ENCODE measurements at places on chromosomes 6 and 20.

DNA sequence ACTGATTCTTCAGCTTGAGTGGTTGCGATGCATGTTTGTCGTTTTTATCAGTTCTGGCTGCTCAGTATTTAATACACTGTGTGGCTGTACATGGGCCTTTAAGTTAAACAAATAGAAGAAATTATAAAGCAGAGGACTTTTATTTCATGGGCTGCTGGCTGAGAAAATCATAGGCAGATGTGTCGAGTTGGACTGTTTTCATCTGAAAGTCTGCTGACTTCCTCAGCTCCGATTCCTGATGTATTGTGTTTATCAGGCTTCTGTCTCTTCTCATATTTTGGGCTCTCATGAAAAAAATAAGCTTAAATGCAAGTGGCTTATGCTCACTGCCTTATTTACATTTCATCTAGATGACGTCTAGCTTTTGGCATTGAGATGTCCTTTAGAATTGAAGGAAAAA lies 129.5 kb upstream of the GGTLC1 start:
- DNase-seq: no peak

- DNase-seq: no peak
Observed at GRCh38 chr6:79608334-79609224, 22.6 kb upstream of the SH3BGRL2 start.

DNA sequence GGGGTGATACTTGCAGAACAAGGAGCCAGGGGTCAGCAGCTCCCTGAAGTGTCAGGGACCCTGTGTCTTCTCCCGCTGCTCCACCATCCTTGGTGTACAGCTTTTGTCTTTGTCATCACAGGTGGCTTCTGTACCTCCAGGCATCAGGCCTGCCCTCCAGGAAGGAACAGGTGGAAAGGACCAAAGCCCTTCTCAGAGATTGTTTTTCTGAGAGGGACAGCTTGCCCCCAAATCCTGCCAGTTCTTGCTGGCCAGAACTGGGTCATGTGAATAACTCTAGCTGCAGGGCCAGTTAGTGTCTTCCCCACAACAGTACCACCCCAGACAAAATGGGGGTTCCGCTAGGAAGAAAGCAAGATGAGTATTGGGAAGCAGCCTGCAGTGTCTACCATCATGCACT lies 31.4 kb downstream of the SNPH start:
- DNase-seq: no peak

DNA sequence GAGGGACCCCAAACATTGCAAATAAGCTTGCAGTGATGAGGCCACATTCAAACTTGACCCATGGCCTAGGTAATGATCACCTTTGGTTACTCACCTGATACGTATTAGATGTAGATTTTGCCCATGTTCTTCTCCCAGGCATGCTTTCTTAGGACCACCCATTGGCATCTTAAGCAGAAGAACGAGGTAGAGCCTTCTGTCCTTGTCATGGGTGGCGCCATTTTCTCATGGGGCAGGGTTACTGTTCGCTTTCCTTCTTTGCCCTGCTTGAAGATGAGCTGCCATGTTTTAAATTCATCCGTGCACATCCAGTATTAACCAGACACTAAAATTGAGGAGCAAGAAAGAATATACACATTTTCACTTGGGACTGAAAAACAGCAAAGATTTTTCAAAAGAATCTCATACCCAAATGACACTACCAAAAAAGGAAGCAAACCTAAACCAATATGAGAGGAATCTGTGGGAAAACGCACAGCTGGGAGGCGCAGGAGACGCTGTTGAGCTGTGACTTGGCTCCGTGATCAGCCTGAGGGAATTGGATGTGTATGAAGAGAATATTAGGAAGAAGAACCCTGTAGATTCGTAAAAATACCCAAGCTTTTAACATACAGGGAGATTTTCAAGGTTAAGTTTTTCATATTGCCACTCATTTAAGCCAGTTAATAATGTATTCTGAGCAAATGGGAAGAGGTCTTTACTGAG lies 36.6 kb downstream of the GMPR start:
- DNase-seq: no peak

GRCh38 chr6:40988634-40989033 lies 50.4 kb downstream of the UNC5CL start:
- no peak for DNase-seq

GRCh38 chr20:57598060-57598459 lies 22.2 kb downstream of the ZBP1 start:
- no peak for DNase-seq

GRCh38 chr20:10430000-10430466 lies 4.0 kb downstream of the MKKS start:
- no peak for DNase-seq

- no peak for DNase-seq
Observed at GRCh38 chr6:125733516-125734300, 15.7 kb upstream of the HEY2 start.

DNA sequence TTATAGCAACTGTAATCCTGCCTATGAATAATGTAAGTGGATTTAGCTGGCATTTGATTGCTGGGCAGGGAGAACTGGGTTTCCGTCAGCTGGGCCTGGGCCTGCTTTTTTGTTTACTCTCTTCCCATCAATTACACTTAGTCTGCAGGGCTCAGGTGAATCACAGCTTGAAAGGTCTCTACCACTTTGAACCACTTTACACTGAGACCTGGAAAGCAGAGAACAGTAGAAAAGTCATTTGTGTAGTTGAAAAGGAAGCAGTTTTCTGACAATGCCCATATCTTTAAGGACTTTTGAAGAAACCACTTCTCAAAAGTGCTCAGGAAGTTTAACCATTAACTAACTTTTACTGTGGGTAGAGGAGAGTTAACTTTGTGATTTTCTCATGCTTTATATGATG lies 315.4 kb upstream of the SASH1 start:
- no peak for DNase-seq

DNA sequence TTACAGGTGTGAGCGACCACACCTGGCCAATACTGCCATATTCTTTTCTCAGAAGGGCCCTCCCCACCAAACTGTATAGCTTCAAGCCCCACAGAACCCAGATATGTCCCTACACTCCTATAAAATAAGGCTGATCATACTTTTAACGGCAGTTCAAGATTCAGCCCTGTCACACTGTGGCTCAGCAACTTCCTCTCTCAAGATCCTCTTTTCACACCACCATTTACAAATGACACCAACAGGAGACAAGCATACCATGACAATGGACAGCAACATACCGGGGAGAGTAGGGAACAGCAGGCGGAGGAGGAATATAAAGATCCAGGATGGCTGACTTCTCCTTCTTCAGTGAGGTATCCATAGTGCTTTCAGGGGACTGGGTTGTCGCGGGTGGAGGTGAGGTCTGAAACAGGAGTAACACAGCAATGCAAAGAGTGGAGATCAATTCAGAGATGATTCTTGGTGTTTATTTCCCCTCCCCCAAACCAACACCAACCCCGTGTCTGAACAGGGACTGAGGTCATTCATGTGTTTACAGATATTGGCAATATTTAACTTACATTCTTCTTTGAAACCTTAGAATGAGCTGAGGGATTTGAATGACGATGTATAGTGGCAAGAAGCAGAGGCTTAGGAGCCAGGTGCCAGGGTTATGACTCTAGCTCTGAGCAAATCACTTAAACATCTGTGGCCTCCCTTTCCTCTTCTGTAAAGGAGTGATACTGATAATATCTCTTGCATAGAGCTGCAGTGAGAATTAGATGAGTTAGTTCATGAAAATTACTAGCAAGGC lies 57.6 kb upstream of the IPCEF1 start:
- DNase-seq: no peak

- DNase-seq: no peak
Observed at GRCh38 chr6:48658915-48659314, 547.9 kb upstream of the PTCHD4 start.

- DNase-seq: peak; percentile 79
Observed at GRCh38 chr6:10521104-10521808, at the start of gene GCNT2. GCNT2 (plus strand) TSS chr6:10521351; CDS start chr6:10528912, 7,561 bp downstream.

GRCh38 chr6:87342829-87343228 lies 1.8 kb upstream of the C6orf163 start:
- DNase-seq: no peak

- no peak for DNase-seq
Observed at GRCh38 chr20:58642441-58642840, 8.6 kb upstream of the STX16 start.

GRCh38 chr20:59137532-59137931 lies 26.1 kb upstream of the ZNF831 start:
- no peak for DNase-seq

DNA sequence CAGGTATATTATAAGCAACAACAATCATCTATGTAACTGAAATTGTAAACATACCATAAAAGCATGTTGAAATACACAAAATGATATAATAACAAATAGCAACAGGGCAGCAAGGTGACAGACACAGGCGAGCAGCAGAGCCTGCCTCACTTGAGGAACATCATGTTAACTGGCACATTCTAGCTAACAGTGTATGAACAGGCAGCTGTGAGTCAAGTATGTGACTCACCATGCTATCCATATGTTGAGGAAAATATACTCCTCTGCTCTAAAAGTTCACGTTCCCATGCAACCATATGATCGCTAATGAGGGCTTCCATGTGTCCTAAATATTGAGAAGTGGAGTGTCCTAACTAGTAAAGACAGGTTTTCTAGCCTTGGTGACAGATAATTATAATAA lies 18.4 kb downstream of the SERAC1 start:
- DNase-seq: no peak

DNA sequence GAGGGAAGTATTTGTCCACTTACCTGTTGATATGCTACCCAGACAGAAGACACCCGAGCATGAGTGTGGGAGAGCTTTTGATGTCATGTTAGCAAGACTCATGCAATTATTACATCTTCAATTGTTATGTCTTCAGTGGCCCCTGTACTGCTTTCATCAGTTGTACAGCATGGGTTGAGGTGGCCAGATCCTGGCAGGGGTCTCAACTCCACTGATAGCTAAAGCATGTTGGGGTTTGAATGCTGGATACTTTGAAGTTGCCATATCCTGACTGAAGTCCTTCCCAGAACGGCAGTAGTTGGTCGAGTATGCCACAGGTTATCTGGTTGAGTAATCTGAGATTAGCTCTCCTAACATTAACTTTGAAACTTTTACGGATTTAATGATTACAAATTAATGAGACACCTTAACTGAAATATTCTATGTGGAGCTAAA lies 46.7 kb downstream of the LRRN4 start:
- DNase-seq: no peak

DNA sequence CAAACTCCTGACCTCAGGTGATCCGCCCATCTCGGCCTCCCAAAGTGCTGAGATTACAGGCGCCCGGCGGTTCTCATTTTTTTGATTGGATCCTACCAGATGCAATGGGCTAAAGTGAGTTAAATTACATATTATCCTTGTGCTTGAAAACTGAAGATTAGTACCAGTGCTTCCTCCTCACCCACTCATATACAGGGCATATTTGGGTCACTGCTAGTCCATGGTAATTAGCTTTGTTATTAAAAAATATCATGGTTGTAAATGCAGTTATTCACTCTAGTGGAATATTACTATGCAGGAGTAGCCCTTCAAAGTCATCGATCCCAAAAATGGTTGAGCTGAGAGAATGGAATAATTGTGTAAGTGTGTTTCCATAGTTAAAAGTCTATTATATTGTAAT lies 26.5 kb downstream of the ZNF292 start:
- DNase-seq: no peak

- peak; percentile 8 for DNase-seq
Observed at GRCh38 chr20:41329435-41330342, 10.9 kb upstream of the LPIN3 start.

- DNase-seq: peak; percentile 50
Observed at GRCh38 chr6:25223490-25223991, 55.6 kb upstream of the CARMIL1 start.
